RCC 7860 (cell line): ENCODE measurements at places on chromosomes 13 and 19.

DNA sequence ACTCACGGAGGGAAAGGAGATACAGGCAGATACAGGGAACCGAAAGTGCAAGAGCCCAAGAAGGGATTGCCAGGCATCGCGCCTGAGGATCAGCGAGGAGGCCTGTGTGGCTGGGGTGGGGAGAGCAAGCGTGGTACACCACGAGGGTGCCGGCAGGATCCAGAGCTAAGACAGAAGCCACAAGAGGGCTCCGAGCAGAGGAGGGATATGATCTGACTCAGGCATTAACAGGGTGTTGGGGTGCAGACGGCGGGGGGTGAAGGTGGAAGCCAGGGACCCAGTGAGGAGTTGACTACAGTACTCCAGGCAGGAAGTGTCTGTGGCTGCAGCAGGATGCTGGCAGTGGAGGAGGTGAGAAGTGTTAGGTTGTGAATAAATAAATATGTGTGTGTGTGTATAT lies 5.4 kb upstream of the PPP1R37 start:
- DNase-seq: no peak

GRCh38 chr13:32904266-32904665 lies 112.0 kb upstream of the KL start:
- no peak for DNase-seq

DNA sequence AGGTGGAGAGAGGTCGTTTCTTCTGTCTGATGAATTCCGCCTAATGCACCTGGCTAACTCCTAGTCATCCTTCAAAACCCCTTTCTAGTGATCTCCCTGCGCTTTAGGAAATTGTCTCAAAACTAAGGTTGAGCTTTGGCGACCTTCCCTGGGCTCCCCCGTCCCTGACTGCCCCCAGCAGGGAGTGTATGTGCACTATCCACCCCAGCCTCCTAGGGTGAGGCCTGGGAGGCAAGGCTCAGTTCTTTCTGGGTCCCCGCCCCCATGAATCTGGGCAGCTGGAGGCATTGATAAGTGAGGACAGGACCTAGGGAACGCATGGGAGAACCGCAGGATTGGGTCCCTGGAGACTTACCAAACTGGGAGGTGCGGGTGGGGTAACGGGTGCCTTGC lies 378 bp downstream of the TLE6 start:
- no peak for DNase-seq

GRCh38 chr13:91245288-91245687 lies 102.2 kb upstream of the MIR17HG start:
- DNase-seq: no peak

DNA sequence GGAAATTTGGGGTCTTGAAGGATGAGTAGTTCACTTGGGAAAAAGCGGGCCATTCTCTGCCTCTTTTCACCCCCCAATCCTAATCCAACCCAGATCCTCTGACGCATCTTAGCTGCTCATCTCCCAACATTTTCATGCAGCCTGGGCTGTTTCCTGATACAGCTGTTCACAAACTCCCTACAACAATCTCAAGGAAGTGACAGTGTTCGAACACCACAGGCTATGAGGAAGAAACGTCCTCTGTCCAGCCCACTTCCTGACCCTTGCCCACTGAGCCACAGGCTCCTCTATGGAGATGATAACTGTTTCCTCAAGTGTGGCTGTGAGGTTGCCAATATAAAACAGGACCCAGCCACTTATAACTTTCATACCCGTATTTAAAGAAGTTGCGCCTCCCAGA lies 16.2 kb downstream of the LMTK3 start:
- DNase-seq: no peak

DNA sequence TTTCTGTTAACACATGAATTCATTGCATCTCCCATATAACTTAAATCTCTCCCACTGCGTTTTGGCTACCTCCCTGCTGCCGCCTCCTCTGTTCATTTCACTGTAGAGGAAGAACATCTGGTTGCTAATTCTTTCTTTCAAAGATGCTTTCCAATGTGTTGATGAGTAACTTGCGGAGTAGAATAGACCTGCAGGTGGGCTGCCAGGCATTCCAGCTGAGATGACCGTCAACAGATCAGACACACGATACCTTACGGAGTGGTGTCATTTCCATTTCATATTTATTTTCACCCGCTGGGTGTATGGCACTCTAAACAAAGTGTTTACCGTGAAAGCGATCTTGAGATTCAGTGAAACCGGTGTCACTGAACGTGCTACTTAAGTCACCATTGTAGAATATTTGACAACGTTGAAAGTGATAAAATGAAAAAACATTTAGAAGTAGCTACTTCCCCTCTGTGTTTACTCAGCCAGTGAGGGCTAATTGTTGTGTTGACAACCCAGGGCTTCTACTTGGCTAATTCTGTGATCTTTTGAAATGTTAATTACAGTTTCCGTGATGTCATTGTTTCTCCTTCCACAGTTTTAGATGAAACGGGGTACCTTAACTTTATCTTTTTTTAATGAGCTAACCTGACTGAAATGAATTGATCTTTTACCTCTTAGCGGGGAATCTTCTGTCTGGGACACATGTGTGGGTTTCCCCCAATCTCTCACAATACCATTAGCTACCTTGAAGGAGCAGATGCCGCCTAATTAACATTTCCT lies 228.5 kb upstream of the ARGLU1 start:
- no peak for DNase-seq

DNA sequence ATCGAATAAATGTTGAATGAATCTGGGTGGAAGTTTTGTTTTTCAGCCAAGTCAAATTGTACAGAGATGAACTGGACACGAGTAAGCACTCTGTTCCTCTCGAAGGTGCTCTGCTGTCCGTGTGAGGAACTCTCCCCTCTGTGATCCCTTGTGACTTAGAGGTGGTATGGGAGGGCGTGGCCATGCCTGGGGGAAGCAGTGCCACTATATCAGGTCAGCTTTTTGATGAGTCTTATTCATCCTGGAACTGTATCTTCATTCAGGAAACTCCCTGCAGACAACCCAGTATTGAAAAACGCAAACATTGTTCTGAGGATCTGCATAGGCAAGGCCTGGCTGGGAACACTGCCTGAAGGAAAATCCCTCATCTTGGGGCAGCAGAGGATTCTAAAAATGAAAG lies 45.7 kb upstream of the FLT1 start:
- DNase-seq: no peak

DNA sequence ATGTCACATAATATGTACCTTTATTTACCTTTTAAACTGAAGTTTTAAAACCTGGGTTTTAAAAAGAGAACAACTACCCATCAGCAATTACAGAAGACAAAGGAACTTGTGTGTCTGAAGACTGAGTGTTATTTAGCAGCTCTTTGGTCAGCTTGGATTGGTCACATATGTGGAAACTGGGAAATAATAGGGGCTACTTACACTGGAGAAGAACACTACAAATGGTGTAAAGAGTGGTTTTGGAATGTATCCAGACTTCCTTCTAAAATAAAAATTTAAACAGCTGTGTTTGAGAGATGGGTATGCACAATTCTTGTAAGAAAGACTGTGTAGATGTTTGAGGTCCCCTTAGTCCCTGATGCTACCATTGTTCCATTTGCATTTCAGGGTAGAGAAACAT lies 13.3 kb downstream of the TNFRSF19 start:
- no peak for DNase-seq

- DNase-seq: no peak
Observed at GRCh38 chr13:108360139-108360538, 90.6 kb downstream of the TNFSF13B start.

- no peak for DNase-seq
Observed at GRCh38 chr13:102220681-102221228, 181.1 kb downstream of the FGF14 start.

DNA sequence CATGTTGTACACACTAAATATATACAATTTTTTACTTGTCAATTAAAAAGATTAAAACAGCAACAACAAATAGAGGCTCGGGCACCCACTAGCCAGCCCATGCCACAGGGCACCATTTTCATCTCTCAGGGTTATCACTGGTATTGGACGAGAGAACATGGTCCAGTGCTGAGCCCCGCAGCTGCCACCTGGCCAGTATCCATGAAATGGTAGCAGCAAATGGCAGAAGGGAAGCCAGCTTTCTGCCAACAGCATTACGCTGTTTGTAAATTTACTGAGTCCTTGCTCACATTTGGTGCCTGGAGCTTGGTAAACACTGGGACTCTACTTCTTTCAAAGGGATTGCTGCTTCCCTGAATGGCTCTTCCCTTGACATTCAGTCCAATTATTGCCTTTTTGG lies 87.9 kb upstream of the WASF3 start:
- DNase-seq: no peak

DNA sequence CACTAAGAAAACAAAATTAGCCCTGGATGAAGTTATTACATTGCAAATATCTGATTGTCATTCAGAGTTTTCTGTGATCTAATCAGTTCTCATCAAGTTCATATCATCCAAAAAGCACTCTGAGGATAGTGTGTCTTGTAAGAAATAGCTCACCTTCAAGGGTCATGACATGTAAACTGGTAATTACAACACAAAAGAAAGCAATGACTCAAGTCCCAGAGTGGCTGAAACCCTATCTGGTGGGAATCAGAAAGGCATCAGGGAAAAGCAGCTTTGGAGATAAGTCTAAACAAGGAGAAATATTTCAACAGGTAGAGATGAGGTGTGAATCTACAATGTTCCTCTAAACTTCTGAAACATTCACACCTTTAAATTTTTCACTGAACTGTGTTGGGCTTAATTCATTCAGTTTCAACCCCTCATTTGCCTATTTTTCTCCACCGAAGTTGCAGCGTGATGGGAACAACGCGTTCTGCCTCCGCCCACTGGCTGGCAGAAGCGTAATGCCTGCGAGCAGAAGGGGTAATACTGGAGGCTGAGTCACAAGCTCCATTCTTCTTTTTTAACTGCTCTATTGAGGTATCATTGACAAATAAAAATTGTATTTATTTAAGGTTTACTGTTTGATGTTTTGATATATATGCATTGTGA lies 155.2 kb upstream of the IPO5 start:
- no peak for DNase-seq

- DNase-seq: no peak
Observed at GRCh38 chr19:46728693-46729339, 11.9 kb upstream of the PRKD2 start.

GRCh38 chr13:82593239-82593638 lies 1289.0 kb downstream of the SLITRK1 start:
- DNase-seq: no peak

GRCh38 chr19:48152551-48152950 lies 17.6 kb downstream of the LIG1 start:
- DNase-seq: peak; percentile 18

DNA sequence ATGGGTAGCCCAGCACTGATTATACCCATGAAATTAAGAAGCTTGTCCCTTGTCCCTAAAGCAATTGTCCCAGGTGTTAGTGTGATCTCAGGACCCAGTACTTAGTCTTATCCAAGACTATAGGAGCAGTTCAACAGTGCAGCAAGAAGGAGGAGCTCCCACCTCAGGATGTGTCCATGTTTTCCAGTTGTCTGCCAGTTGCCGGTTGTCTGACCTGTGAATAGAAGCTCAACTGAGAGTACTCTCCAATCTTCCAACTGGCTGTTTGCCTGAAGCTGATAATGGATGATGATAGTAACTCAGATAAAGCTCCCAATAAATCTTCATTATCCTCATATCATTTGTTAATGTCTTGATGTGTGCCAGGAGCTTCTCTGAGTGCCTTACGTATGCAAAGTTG lies 107.2 kb upstream of the HTR2A start:
- DNase-seq: no peak

- DNase-seq: peak; percentile 77
Observed at GRCh38 chr13:113304121-113304520, 7.1 kb downstream of the LAMP1 start.

GRCh38 chr13:97266772-97267417 lies 44.8 kb downstream of the MBNL2 start:
- no peak for DNase-seq

GRCh38 chr19:13053238-13053637 lies 49.4 kb downstream of the LYL1 start:
- no peak for DNase-seq

DNA sequence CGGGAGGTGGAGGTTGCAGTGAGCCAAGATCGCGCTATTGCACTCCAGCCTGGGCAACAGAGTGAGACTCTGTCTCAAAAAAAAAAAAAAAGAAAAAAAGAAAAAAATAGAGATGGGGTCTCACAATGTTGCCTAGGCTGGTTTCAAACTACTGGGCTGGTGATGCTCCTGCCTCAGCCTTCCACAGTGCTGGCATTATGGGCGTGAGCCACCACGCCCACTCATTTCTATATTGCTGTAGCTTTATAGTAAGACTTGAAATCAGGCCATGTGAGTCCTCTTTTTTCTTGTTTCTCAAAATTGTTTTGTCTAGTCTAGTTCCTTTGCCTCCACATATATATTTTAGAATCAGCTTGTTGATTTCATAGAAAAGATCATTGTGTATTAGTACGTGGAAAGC lies 18.3 kb downstream of the DNM2 start:
- DNase-seq: no peak

GRCh38 chr13:78046331-78046730 lies 127.7 kb upstream of the EDNRB start:
- no peak for DNase-seq

GRCh38 chr19:35846038-35846668 lies 6.2 kb downstream of the NPHS1 start:
- DNase-seq: no peak

- no peak for DNase-seq
Observed at GRCh38 chr19:15254547-15254946, 22.3 kb upstream of the EPHX3 start.

DNA sequence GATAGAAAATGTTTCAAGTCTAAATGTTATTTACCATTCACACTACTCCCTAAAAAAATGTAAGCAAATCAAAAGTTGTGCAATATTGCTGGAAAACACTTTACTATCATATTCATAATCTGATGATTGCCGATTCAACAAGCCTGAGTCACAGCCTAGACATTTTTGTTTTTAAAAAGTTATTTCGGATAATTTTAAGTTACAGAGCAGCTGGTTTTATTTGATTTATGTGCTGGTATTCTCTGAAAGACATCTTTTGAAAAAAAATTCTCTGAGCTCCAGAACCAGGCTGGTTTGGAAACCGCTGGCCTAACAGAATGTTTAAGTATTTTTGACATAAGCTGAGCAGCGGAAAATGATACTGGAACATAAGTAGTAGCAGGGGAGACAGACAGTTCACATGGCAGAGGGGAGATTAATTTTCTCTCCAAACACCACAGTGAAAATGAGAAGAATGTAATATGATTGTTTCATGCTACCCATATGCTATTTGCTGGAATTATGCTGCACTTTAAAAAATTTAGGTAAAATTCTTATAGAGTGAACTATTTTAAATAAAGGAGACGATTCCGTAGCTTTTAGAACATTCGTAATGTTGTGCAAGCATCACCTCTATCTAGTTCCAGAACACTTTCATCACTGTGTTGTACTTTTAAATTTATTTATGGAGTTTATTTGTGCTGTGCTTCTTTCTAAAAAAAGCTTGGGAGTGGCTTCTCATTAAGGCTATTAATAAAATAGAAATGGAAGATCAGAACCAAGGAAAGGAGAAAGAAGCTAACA lies 36.1 kb downstream of the TBC1D4 start:
- DNase-seq: no peak
